ENCODE measurements at places on chromosomes 16 and 17.

DNA sequence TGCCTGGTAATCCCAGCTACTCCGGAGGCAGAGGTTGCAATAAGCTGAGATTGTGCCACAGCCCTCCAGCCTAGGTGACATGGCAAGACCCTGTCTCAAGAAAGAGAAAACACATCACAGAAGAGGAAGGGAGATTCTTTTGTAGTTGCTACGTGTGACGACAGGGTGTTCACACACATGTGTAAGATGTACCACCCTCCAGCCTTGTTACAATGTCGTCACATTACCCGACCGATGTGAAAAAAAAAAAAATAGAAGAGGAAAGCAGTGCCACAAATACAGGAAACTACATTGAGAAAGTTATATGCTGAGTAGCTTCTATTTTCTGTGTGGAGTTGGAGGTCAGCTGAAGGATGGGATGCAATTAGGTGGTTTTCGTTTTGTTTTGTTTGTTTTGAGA lies 56.0 kb downstream of the CLUH start:
- DNase-seq: no peak

DNA sequence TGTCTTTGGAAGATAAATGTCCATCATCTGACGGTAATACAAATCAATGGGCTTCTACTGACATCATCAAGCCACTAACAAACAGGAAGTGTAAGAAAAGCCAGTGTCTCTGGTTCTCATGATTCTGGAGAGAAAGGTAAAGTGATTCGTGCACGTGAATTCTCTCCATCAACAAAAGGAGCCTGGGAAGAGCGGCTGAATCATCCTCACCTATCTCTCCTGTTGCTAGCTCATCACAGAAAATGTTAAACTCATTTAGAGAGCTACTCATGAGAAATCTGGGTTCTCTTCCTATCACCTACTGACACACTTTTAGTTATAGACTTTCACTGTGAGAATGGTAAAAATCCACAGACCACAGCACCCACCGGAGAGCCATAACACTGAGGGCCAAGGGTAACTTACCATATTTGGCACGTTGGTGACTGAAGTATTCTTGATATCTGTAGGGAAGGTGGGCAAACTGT lies 70.3 kb downstream of the CREBBP start:
- DNase-seq: no peak

- DNase-seq: no peak
Measured at GRCh38 chr17:15894258-15894657, 50.7 kb upstream of the ADORA2B start.

- no peak for DNase-seq
Measured at GRCh38 chr17:71966459-71967313, 154.1 kb upstream of the SOX9 start.

DNA sequence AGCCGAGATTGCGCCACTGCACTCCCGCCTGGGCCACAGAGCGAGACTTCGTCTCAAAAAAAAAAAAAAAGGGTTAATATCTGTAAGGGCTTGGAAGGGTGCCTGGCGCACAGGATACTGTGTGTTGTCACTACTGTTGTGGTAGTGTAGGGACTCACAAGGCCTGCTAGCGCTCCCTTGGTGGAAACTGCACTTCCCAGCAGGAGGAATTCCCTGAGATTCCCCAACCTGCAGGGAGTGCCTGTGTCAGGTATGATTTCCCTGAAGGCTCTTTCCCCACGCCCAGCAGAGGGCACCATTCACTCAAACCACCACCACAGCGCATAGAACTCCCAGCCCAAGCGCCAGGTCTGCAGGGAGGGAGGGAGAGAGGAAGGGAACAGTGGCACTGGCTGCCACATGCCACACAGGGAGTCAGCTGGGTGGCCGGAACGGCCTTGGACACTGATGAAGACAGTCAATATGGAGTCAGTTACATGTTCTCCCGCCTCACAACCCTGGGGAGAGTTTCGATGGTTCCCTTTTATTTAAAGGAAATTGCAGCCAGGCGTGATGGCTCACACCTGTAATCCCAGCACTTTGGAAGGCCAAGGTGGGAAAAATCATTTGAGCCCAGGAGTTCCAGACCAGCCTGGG lies 32.7 kb upstream of the CDH1 start:
- peak; percentile 79 for DNase-seq

- peak; percentile 15 for DNase-seq
Measured at GRCh38 chr16:75116081-75116910, at the start of gene LDHD. Gene LDHD (minus strand): TSS chr16:75116780. CDS start chr16:75116720, 60 bp downstream.

- DNase-seq: no peak
Measured at GRCh38 chr16:77986011-77986740, 36.2 kb upstream of the CLEC3A start.

GRCh38 chr16:23795378-23795777 lies 40.4 kb upstream of the PRKCB start:
- DNase-seq: no peak

DNA sequence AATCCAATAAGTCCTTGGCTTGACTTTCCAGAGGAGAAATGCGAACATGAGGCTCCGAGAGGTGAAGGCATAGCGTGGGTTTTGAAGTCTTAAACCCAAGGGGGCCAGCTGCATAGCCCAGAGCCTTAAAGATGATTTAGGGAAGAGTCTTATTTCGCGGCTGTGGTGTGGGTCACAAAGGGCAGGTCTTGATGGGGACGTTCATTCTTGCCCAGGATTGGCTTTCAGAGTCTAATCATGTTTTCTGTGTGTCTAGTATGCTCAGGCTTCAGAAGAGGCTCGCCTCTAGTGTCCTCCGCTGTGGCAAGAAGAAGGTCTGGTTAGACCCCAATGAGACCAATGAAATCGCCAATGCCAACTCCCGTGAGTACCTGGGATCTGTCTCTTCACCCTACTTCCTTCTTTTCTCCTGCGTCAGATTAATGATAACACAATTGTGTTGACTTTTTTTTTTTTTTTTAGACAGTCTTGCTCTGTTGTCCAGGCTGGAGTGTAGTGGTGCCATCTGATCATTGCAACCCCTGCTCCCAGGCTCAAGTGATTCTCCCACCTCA lies 951 bp downstream of the RPL19 start:
- no peak for DNase-seq

DNA sequence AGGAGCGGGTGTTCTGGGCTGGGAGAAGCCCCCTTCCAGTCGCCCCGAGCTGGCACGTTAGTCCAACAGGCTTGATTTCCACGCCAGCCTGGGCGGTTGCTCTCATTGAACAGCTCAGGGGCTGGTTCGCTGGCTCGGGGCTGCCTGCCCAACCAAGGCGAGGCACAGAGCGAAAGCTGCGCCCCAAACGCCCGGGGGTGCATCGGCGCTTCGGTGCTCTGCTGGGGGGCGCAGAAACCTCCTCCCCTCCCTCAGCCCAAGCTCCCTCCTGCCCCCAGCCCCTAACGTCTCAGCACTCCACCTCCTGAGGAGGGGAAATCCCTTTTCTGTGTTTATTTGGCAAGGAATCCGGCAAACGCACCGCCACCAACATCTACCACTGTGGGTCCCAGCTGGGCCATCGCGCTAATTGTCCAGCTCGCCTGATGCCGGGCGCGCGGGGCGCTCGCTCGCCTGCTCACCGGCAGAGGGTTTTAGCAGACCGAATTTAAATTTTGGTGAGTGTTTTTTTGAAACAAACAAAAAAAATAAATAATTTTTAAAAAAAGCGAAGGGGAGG lies 29.5 kb upstream of the RBFOX1 start:
- no peak for DNase-seq

GRCh38 chr17:59368218-59368857 lies 36.9 kb downstream of the YPEL2 start:
- DNase-seq: no peak

DNA sequence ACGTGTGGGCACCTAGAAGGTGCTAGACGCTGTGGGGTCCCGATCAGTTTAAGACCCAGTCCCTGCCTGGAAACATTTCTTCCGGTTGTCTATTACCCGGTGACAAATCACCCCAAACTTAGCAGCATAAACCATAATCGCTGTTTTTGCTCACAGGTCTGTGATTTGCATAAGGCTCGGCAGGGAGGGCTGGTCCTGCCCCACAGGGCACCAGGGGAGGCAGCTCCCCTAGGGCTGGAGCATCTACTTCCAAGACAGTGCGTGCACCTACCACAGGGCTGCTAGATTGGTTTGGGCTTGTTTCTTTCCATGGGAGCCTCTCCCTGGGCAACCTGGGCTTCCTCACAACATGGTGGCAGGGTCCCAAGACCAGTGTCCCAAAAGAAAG lies 214.5 kb upstream of the CIBAR2 start:
- DNase-seq: no peak

GRCh38 chr17:47286198-47286914 lies 32.7 kb downstream of the ITGB3 start:
- no peak for DNase-seq

GRCh38 chr16:83400234-83400633 lies 407.5 kb upstream of the HSBP1 start:
- DNase-seq: no peak

GRCh38 chr16:86249631-86250030 lies 260.7 kb upstream of the FOXF1 start:
- DNase-seq: no peak

GRCh38 chr17:62705156-62705777 lies 77.8 kb downstream of the MRC2 start:
- DNase-seq: no peak

DNA sequence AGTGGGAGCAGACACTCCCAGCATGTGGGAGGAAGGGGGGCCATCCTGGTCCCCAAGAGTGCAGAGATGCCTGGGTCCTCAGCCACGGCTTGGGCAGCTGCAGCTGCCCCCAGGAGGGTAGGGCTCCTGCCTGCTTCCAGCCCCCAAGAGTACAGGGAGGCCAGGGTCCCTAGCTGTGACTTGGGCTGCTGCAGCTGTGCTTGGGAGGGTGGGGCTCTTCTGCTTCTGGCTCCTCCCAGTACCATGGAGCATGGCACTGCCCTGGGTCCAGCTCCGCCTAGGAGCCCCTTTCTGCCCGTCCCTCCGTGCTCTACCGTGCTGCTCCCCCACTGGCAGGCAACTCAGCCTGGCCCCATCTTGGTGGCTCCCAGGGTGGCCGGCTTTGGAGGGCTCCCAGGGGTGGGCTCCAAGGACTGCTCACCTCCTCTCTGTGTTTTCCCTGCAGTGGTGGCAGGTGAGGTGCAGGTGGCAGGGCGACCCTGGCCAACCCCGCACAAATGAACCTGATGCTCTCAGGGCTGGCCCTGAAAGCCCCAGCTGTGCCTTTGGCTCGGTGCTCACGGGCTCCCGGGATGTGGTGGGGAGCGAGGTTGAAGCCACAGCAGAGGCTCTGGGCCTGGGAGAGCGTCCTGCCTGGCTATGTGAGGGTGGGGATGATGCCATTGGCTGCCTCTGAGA lies 18.5 kb upstream of the USP22 start:
- DNase-seq: no peak
